ENCODE measurements at places on chromosomes 5 and 9. TPM values are rescaled to one million over a fixed set of nuclear protein-coding genes. Genes with fewer than 3 reads are reported as not detected.
A peak's percentile ranks its signal among the peaks of the same experiment; 100 is the strongest.

The DDX4 gene
- total RNA-seq: not detected

DNA sequence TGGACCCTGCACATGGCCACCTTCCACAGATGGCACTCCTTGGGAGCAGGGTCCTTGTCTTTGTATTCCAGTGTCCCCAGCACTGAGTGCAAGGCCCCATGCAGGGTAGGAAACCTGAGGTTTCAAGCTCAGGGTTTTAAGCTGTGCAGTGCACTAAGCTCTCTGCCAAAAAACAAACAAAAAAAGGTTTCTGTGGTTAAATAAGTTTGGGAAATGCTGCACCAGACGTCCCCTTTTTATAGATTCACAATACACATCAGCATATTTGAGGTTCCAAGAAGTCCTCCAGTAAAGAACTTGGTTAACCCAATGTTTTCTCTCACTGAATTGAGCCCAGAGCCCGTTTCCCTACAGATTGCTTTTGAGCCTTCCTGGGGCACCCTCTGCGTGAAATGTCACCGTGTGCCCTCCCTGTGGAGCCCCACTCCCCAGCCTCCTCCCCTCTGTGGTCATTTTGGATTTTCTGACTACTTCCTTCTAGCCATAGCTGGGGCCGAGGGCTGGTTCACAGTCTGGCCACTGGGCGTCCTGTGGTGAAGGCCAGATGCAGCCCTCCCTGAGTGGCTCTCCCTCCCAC lies 17.1 kb downstream of the DELE1 start:
- DNase-seq: peak; percentile 80

The SPINK4 gene
- total RNA-seq: not detected

- peak; percentile 75 for DNase-seq
Measured at GRCh38 chr5:55533521-55534435, 986 bp downstream of the PLPP1 start.

DNA sequence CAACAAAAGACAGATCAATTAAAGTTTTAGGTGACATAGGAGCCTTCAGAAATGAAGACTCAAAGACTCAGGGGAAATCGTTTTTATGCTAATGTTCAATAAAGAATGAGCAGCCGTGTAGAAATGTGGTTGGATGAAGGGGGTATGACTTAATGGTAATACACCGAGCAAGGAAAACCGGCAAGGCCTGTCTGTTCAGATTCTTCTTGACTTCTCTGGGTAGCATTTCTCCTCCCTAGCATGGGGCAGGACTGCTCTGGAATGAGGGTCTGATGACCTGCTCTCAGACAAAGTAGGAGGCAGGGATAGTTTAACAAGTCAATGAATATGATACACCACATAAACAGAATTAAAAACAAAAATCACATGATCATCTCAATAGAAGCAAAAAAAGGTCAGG lies 487.4 kb downstream of the ZNF608 start:
- DNase-seq: no peak

DNA sequence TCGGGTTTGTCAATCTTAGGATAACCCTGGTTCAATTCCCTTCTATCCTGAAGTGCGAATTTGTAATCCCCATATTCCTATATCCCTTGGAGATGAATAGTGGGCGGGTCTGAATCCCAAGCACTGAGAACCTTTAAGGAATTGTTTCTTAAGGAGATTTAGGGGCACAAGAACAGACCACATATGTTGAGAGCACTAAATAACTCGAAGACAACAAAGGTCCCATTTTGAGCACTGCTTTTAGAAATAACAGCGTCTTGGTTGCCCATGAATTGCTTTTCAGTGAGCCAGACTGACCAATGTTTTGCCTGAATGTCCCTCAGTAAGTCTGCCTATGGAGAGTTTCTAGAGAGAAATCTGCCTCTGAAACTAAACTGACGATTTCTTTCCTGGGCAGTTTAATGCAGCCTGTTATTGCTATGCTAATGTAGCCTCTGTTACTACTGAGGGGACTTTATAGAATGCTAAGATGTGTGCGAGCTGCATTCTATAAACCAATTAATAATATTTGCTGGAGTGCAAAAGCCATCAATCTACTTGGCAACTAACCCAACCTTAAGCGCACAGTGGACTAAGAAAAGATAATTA lies 445.0 kb upstream of the DMAC1 start:
- no peak for DNase-seq
